ENCODE measurements at places on chromosomes 1 and 21. TPM values are rescaled to one million over a fixed set of nuclear protein-coding genes. Genes with fewer than 3 reads are reported as not detected.

PANK4 gene
- total RNA-seq: 28.5 TPM

FYB2 gene
- not detected for total RNA-seq

NPHS2 gene
- not detected for total RNA-seq

TNFAIP8L2 gene
- not detected for total RNA-seq

SEC16B gene
- 0.83 TPM for total RNA-seq

KCNK2 gene
- total RNA-seq: 0.67 TPM

SPRR2G gene
- total RNA-seq: not detected

GJA8 gene
- total RNA-seq: not detected

KRTAP13-2 gene
- total RNA-seq: not detected

LAMC2 gene
- 1,201 TPM for total RNA-seq

BATF3 gene
- total RNA-seq: not detected

PTPN22 gene
- 0.32 TPM for total RNA-seq

ATAD3C gene
- total RNA-seq: 1.8 TPM

CD1D gene
- total RNA-seq: 1.3 TPM

KIAA0040 gene
- total RNA-seq: 34.3 TPM

TMEM240 gene
- total RNA-seq: 0.67 TPM

CHODL gene
- 0.17 TPM for total RNA-seq

C1QA gene
- total RNA-seq: not detected

NIBAN1 gene
- total RNA-seq: 97.6 TPM

KRTAP10-8 gene
- not detected for total RNA-seq

ELF3 gene
- 10.3 TPM for total RNA-seq

PLD5 gene
- 6.5 TPM for total RNA-seq

TFF3 gene
- total RNA-seq: not detected

CFHR2 gene
- not detected for total RNA-seq

NASP gene
- 51.2 TPM for total RNA-seq

PDZK1IP1 gene
- not detected for total RNA-seq

C1orf56 gene
- total RNA-seq: 1.7 TPM

FCGR3B gene
- not detected for total RNA-seq

CD5L gene
- not detected for total RNA-seq

HMGB4 gene
- total RNA-seq: not detected

ACKR1 gene
- total RNA-seq: not detected

IPO9 gene
- total RNA-seq: 54.3 TPM

All from mammary epithelial cell (primary cell).